Activated T-cell treated with anti-CD3 and anti-CD28 coated beads, Interleukin-2, amount 50 U/mL, for 72 hours (primary cell): ENCODE measurements at places on chromosomes 1 and 21. TPM values are rescaled to one million over a fixed set of nuclear protein-coding genes. Genes with fewer than 3 reads are reported as not detected.

- no peak overlapping the region for H3K4me3 ChIP-seq
- H3K27ac ChIP-seq = no peak overlapping the region
- H3K4me1 ChIP-seq = peaks cover 31% of the 10 kb centered on the region
- no peaks in the 10 kb centered on the region for H3K36me3 ChIP-seq
- DNase-seq = no peak
- no peaks in the 10 kb centered on the region for H3K27me3 ChIP-seq
Observed at GRCh38 chr1:9805006-9805508, 18.7 kb downstream of the CLSTN1 start.

DNA sequence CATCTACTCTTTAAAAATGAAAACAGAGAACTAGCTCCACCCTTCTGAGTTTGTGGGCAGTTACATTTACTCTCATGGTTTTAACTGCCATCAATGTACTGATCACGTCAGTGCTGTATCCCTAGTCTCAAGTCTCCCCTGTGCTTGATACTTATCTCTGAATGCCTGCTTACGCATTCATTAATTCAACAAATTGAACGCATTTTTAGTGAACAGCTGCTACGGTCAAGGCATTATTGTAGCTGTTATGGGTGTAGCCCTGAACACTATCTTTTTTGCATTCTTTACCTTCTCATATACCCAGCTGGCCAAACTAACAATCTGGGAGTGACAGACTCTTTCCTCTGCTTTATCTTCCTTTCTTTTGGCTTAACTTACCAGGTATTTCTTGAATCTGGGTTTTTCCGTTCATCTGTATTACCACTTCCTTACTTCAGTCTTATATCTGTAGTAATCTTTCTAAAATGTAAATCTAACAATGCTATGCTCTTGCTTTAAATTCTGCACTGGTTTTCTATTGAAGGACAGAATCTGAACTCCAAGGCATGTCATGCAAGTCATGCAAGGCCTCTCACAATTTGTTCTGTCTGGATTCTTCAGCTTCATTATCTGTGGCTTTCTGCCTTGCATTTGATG is 33.3 kb downstream of the SMG7 start:
- peaks cover 34% of the 10 kb centered on the region for H3K4me1 ChIP-seq
- no peak for DNase-seq
- no peak overlapping the region for H3K27ac ChIP-seq

DNA sequence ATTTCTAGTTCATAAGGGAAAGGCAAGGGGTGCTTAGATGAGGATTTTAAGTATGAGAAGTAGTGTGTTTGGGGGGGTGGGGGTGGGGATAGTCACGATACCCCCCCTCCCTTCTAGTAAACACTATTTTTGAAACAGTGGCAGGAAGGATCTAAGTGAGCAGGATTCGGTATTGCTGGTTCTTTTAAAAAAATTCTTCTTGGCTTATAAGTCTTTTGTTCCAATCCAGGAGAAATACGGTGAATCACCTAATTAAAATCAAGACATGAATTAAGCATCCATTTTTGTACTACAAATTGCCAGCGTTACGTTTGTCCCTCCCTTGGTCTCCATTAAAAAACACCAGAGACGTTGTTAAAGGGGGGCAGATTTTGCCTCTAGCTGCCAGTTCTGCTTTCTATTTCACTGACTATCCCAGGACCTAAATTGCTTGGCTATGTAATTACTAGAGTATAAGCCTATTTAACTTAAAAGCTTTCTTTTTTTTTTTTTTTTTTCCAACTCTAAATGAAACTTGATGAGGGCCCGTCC is 911 bp downstream of the LMO4 start:
- DNase-seq = no peak
- H3K4me1 ChIP-seq = peaks cover 56% of the 10 kb centered on the region
- H3K27me3 ChIP-seq = peaks cover 33% of the 10 kb centered on the region
- H3K4me3 ChIP-seq = peak overlapping the region; percentile 80
- peak overlapping the region; percentile 96 for H3K27ac ChIP-seq

GRCh38 chr1:233135833-233136232 is 159.7 kb downstream of the PCNX2 start:
- peaks cover 13% of the 10 kb centered on the region for H3K36me3 ChIP-seq
- H3K4me3 ChIP-seq = no peak overlapping the region
- no peaks in the 10 kb centered on the region for H3K4me1 ChIP-seq
- no peak for DNase-seq
- peak overlapping the region; percentile 65 for H3K27ac ChIP-seq

DNA sequence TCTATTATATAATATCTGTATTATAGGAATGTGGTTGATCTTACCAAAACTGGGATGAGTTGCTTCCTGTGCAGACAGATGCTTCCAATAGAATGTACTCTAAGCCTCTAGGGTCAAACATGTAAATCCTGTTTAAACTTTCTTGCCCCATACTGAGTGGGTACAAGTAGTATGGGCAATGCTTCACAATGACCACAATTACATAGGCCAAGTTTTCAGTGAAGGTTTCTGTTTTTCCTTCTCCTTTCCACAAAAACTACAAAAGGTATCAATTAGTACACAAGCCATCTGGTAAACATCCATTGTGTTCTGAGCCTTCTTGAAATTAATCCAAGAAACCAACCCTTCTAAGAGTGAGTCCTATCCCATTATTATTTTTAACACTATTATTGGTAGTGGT is 16.8 kb downstream of the OTUD7B start:
- no peak overlapping the region for H3K27ac ChIP-seq
- H3K4me3 ChIP-seq = no peak overlapping the region
- DNase-seq = no peak
- H3K4me1 ChIP-seq = peaks cover 48% of the 10 kb centered on the region
- H3K36me3 ChIP-seq = peaks cover 16% of the 10 kb centered on the region
- no peaks in the 10 kb centered on the region for H3K27me3 ChIP-seq

DNA sequence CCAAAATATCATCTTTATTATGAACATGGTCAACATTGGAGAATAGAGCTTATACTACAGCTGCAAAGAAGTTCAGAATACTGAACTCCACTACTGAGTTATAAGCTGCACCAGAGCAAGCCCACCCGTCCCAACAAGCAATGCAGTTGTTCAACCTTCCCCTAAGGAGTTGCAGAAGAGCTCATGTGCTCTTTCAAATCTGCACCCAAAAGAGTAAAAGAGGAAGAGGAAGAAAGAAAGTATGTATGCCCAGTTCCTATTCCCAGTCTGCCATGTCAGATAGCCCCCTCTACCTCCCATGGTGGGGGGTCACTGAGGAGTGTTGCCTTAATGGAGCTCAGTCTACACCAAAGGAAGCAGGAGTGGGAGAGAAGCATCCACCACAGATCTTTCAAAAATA is 6.9 kb downstream of the C1orf162 start:
- H3K27me3 ChIP-seq = no peaks in the 10 kb centered on the region
- H3K27ac ChIP-seq = no peak overlapping the region
- DNase-seq = no peak
- peaks cover 2% of the 10 kb centered on the region for H3K36me3 ChIP-seq

DNA sequence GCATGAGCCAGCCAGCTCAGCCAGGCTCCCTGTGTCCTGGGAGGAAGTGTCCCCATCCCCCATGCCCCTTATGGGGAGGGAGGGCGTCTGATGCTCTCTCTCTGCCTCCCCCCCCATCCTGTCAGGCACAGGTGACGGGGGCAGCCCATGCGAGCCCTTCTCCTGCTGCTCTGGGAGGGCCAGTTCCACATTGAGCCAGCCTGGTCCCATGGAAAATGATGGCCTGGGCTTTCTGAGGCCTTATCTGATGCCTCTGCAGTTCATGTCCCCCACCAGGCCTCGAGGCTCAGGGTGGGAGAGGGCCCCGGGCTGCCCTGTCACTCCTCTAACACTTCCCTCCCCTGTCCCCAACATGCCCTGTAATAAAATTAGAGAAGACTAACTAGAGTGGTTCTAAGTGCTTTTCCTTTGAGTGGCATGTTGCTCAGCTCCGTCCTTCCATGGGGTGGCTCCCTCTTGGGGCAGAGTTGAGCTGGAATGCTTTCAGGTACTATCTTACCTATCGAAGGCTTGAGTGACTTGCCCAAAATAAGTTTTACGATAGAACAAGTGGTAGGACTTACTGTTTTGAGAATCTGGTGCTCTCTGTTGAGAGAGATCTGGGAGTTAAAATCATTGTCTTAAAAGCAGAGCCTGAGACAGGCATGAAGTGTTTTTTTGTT is 1.8 kb upstream of the MTFR1L start:
- H3K27ac ChIP-seq = peak overlapping the region; percentile 15
- DNase-seq = no peak

DNA sequence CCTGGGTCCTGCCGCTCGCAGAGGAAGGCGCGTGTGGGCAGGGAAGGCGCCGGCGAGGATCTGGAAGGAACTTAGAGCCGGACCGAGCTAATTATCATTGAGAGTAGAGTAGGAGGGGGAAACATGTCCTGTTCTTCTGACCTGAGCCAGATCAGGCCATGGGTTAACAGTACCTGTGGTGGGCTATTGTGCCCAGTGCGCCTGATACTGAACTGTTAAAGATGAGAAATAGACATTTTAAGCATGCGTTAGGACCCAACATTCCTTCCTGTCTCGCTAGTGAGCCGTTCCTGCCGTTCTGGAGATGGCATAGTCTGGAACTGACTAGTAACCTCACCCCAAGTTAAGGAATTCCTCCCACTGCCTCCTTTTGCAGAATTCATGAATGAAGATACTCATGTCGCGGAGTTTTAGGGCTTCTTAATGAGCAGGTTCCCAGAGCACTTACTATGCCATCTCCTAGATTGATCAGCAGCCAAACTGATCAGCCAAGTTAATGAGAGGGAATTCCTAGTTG is 870 bp downstream of the STRIP1 start:
- peak overlapping the region; percentile 87 for H3K27ac ChIP-seq
- peaks cover 4% of the 10 kb centered on the region for H3K36me3 ChIP-seq
- DNase-seq = no peak
- H3K27me3 ChIP-seq = no peaks in the 10 kb centered on the region

DNA sequence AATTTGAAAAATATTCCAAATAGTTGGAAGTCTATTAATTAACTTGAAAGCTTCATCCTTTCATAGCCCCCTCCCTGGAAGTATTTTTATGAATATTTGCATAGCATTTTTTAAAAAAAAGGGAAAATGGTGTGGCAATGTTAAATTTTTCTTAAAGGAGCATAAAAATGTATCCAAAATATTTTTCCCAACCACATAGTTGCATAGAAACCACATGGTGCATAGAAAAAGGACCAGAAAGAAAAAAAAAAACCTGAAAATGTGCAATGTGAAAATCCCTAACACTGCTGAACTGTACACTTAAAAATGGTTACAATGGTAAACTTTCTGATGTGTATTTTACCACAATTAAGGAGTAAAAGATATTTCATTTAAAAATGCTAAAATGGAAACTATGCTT is 8.0 kb downstream of the C1orf167 start:
- no peak overlapping the region for H3K27ac ChIP-seq
- H3K4me3 ChIP-seq = no peak overlapping the region
- no peaks in the 10 kb centered on the region for H3K4me1 ChIP-seq
- DNase-seq = no peak
- H3K27me3 ChIP-seq = no peaks in the 10 kb centered on the region
- no peaks in the 10 kb centered on the region for H3K36me3 ChIP-seq

- H3K4me3 ChIP-seq = no peak overlapping the region
- no peak for DNase-seq
- H3K27ac ChIP-seq = no peak overlapping the region
- no peaks in the 10 kb centered on the region for H3K36me3 ChIP-seq
- no peaks in the 10 kb centered on the region for H3K4me1 ChIP-seq
Observed at GRCh38 chr1:48414264-48414663, 57.7 kb downstream of the SPATA6 start.

- H3K4me3 ChIP-seq = no peak overlapping the region
- H3K27me3 ChIP-seq = peaks cover 6% of the 10 kb centered on the region
- no peak for DNase-seq
- peaks cover 17% of the 10 kb centered on the region for H3K4me1 ChIP-seq
- H3K36me3 ChIP-seq = no peaks in the 10 kb centered on the region
- H3K27ac ChIP-seq = no peak overlapping the region
Observed at GRCh38 chr1:101317590-101317989, 80.8 kb downstream of the S1PR1 start.

DNA sequence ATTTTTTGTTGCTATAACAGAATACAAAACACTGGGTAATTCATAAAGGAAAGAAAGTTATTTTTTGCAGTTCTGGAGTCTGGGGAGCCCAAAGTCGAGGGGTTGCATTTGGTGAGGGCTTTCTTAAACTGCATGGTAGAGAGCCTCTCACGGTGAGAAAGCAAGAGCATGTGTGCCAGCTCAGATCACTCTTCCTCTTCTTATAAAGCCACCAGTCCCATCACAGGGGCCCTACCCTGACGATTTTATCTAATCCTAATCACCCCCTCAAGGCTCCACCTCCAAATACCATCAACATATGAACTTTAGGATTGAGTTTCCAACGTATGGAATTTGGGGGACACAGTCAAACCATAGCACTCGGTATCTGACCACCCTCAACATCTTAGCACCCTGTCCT is 1.0 kb upstream of the STRIP1 start:
- peaks cover 54% of the 10 kb centered on the region for H3K4me1 ChIP-seq
- peak overlapping the region; percentile 66 for H3K27ac ChIP-seq
- no peaks in the 10 kb centered on the region for H3K27me3 ChIP-seq
- H3K36me3 ChIP-seq = peaks cover 4% of the 10 kb centered on the region

GRCh38 chr1:91523482-91523881 is 22.8 kb downstream of the CDC7 start:
- H3K27me3 ChIP-seq = no peaks in the 10 kb centered on the region
- no peak overlapping the region for H3K27ac ChIP-seq
- peak; percentile 40 for DNase-seq
- peaks cover 43% of the 10 kb centered on the region for H3K4me1 ChIP-seq
- H3K36me3 ChIP-seq = peaks cover 2% of the 10 kb centered on the region

Gene NHLH2
- not detected for total RNA-seq

Gene GPR37L1
- not detected for total RNA-seq

Gene PLPPR5
- not detected for total RNA-seq

Gene TTC22
- total RNA-seq = 13.3 TPM

Gene LYPD8
- not detected for total RNA-seq

Gene PIK3R3
- total RNA-seq = 0.89 TPM

Gene SLC44A3
- total RNA-seq = not detected

Gene KCND3
- not detected for total RNA-seq
